ENCODE measurements at places on chromosomes 6 and 20. TPM values are rescaled to one million over a fixed set of nuclear protein-coding genes. Genes with fewer than 3 reads are reported as not detected.
A peak's percentile ranks its signal among the peaks of the same experiment; 100 is the strongest.

Gene PSMB8
- 44.9 TPM for total RNA-seq

DNA sequence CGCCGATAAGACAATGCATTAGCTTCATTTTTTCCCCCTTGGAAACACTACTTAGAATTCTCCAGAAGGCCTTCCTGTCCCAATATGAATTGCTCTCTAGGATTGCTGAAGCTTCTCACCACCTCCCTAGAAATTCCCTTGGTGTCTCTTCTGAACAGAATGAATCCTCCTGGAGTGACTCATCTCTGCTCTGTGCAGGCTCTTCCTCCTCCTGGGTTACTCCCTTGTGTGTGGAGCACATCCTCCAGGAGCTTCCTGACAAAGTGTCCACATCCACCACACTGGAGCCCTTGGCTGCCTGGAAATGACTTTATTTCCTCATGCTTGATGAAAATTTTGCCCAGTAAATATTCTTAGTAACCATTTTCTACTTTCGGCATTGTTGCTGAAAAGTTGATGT is 54.4 kb downstream of the DTNBP1 start:
- no peak for DNase-seq

- peak; percentile 9 for DNase-seq
These were observed 156.4 kb upstream of the DTNBP1 start for GRCh38 chr6:15819226-15819625.

GRCh38 chr6:137699031-137699683 is 167.9 kb upstream of the TNFAIP3 start:
- no peak for DNase-seq

DNA sequence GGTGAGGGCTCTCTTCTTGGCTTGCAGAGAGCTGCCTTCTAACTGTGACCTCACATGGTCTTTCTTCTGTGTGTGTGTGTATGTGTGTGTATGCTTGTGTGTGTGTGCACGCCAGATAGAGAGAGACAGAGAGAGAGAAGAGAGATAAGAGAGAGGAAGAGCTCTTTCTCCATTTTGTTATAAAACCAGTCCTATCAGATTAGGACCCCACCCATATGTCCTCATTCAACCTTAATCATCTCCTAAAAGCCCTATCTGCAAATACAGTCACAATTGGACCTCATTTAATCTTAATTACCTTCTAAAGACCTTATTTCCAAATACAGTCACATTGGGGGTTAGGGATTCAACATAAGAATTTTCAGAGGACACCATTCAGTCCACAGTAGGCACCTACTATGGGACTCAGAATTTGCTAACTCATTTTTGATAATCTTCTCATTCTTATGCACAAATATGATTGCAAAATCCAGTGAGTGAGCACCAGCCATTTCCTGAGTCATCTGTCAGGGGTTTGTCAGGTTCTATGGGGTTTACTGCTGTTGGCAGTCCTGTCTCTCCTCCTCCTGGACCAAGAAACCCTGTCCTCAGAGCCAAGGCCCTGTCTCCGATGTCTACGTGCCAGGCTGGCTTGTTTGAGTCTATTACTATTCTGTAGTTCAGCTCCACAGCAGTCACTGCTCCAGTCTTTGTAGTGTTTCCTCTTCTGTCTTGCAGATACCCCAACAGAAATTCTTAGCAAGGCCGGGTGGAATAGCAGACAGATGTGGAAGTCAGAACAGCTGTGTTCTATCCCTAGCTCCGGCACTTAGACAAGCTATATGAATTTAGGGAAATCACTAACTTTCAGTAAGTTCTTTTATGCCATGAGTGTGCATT is 59.0 kb upstream of the FAM184A start:
- no peak for DNase-seq

- DNase-seq: no peak
These were observed 936 bp upstream of the TMX4 start for GRCh38 chr20:8020314-8021079.
